H4 (cell line): ENCODE measurements at places on chromosomes 1 and 21. TPM values are rescaled to one million over a fixed set of nuclear protein-coding genes. Genes with fewer than 3 reads are reported as not detected.
A peak's percentile ranks its signal among the peaks of the same experiment; 100 is the strongest.

Gene CFHR5
- not detected in 2 replicates for total RNA-seq

Gene PIK3CD
- 2.3 and 3.1 TPM in 2 replicates for total RNA-seq

Gene ADARB1
- total RNA-seq, result 5.5 and 10.2 TPM in 2 replicates

Gene BRWD1
- total RNA-seq, result 28.7 and 31.2 TPM in 2 replicates

Gene PI4KB
- 19.7 and 21.2 TPM in 2 replicates for total RNA-seq

Gene MTARC2
- 0.41 TPM in 1 of 2 replicates, not detected in the other for total RNA-seq

Gene TNFSF18
- 0.29 and 0.79 TPM in 2 replicates for total RNA-seq

Gene CTSK
- total RNA-seq, result 0.10 TPM in 1 of 2 replicates, not detected in the other

Gene GBP5
- total RNA-seq, result 0.25 TPM in 1 of 2 replicates, not detected in the other

Gene RASSF5
- 2.6 and 3.8 TPM in 2 replicates for total RNA-seq

Gene CELA2A
- total RNA-seq, result not detected in 2 replicates

GRCh38 chr1:21323091-21323490 lies 32.8 kb upstream of the ECE1 start:
- DNase-seq, result peak; percentile 47

- no peak for DNase-seq
Measured at GRCh38 chr1:234532503-234532922, 53.5 kb upstream of the TARBP1 start.

GRCh38 chr1:215400741-215401140 lies 166.4 kb upstream of the KCTD3 start:
- DNase-seq, result no peak

- DNase-seq, result no peak
Measured at GRCh38 chr1:44792736-44793502, 4.9 kb upstream of the BEST4 start.

- no peak for DNase-seq
Measured at GRCh38 chr1:47340227-47340626, 6.6 kb downstream of the CMPK1 start.

- DNase-seq, result no peak
Measured at GRCh38 chr1:70706381-70707037, 295.4 kb downstream of the CTH start.

- DNase-seq, result no peak
Measured at GRCh38 chr1:150192012-150192411, 42.3 kb downstream of the PLEKHO1 start.

DNA sequence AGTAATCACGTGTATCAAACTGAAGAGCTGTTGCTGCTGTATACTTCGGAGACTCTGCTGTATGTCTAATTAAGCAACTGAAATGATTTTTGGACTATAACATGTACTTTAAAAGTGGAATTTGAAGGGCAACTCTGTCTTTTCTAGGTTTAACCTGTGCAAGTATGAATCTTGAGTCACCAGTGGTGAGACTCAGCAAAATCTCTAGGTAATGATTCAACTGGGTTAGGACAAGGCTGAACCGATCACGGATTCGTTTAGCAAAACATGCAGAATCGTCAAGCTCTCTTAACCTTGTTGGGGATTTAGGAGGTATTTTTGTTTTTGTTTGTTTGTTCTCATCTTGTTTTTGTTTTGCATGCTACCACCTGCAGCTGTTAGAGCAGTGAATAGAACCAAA lies 149.6 kb downstream of the CYYR1 start:
- DNase-seq, result no peak

GRCh38 chr1:227561241-227561907 lies 2.0 kb upstream of the ZNF678 start:
- no peak for DNase-seq

GRCh38 chr1:208205216-208206013 lies 38.8 kb downstream of the PLXNA2 start:
- DNase-seq, result no peak

DNA sequence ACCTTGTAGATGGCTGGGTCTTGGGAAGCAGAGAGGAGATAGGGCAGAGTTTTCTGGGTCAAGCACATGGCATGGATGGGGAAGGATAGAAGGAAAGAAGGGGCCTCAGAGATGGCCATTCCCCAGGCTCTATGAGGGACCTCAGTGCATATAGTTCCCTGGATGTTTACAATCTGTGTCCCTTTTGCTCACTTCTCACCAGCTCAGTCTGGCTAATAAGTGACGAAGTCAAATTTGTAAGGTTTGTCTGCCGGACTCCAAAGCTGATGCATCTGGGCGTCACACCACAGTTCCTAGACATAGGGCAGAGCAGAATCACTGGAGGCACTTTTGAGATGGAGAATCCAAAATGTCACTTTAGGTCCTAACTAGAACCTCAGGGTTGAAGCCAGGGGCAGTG lies 416.4 kb upstream of the PROX1 start:
- no peak for DNase-seq

DNA sequence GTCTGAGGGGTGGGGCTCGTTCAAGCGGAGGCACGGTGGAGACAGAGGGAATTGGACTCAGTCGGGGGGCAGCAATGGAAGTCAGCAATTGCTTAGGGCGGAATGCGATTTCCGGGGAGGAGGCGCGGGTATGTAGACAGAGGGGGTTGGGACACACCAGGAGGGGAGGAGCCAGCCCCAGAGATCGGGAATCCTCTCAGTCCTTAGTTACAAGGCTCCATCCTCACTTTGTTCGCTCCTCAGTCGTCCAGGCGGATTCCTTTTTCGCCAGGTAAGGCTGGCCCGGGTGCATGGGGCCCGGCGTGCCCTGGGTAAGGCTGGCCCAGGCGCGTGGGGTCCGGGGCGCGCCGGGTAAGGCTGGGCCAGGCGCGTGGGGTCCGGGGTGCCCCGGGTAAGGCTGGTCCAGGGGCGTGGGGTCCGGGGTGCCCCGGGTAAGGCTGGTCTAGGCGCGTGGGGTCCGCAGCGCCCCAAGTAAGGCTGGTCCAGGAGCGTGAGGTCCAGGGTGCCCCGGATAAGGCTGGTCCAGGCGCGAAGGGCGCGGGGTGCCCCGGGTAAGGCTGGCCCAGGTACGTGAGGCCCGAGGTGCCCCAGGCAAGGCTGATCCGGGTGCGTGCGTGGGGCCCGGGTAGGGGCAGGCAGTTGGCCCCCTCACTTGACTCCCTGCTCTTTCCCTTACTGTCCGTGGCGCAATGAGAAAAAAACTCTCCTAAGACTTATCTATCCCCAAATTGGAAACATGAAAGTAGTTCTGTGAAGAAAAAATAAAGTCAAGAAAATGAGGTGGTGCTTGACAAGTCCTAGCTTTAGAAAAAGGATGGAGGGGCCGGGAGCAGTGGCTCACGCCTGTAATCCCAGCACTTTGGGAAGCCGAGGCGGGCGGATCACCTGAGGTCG lies at the start of gene L1TD1:
TSS of gene L1TD1 (plus strand) at position 199 of the 894 bp plus-strand sequence. CDS start 11,780 bp downstream, outside the sequence.
- no peak for DNase-seq

DNA sequence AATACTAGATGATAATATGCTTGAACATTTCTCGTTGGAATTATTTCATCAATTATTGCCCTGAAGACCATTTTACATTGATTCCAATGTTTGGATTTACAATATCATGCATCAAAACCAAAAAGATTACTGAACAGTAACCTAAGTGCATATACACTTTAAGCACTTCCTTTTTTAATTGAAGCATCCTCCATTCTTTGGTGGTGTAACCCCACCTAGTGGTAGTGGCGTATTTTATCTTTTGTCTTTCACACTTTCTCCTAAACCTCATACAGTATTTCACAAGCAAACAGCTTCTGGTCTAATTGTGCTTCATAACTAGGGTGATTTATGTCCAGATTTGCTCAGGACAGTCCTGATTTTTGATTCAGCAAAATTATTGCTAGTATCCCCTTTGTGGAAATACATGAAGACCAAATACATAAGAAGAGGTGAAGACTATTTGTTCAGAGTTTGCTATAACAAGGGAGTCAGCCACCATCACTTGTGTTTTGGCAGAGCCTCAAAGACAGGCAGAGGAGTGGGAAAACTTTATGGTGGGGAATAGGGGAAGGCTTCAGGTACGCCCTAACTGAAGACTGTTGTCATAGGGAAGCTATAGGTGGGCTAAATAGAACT lies 3.4 kb upstream of the NVL start:
- peak; percentile 58 for DNase-seq

GRCh38 chr1:62082456-62083363 lies 111.9 kb upstream of the L1TD1 start:
- DNase-seq, result peak; percentile 48

DNA sequence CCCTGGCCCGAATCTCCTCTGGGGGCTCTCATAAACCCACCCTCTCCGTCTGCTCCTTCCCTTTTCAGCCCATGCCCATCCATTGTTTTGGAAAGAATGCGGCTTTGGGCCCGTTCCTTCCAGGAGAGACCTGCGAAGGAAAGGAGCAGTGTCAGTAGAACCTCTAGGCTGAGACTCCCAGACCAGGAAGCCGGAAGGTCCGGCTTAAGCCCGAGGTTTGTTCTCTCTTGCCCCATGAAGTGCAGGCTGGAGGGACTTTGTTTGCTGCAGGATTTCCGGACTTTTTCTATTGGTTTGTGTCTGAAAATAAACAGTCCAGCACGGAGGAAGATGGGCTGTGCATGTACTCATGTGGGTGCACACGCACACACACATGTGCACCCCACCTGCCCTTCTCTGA lies 49.8 kb downstream of the ELK4 start:
- DNase-seq, result no peak

- no peak for DNase-seq
Measured at GRCh38 chr1:160866001-160866694, 3.5 kb upstream of the CD244 start.

- peak; percentile 43 for DNase-seq
Measured at GRCh38 chr1:21295002-21295401, 4.7 kb upstream of the ECE1 start.

GRCh38 chr1:170711682-170712081 lies 47.8 kb downstream of the PRRX1 start:
- no peak for DNase-seq

DNA sequence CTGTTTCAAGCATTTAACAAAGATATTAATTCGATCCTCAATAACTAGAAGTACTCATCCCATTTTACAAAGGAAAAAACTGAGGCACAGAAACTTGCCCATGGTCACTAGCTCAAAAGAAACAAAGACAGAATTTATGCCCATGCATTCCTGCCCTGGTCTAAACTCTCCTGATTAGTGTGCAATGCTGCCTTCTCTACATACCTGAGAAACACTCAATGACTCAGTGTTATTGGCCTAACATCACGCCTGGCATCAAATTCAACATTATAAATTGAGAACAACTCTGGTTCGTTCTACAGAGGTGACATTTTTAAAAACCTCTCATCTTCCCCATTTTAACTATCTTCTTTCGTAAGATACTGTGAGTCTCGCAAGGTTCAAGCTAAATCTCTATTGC lies 5.2 kb downstream of the APP start:
- DNase-seq, result no peak

GRCh38 chr21:37405629-37406028 lies 39.1 kb downstream of the DYRK1A start:
- no peak for DNase-seq
